ENCODE measurements at places on chromosomes 6 and 20.

DNA sequence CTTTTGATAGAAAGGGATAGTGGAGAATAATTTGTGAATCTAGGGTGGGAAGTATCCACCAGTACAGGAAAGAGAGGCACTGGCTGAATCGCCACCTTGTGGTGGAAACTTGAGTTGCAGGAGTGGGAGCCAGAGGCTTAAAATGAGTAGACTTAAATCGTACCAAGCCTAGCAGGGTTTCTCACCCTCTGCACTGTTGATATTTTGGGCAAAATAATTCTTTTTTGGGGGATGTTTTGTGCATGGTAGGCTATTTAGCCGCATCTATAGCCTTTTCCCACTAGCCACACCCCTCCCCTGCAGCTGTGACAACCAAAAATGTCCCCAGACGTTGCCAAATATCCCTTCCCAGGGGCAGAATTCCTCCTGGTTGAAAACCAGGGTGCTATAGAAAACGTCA lies 119.1 kb downstream of the DHX35 start:
- DNase-seq = peak; percentile 86

DNA sequence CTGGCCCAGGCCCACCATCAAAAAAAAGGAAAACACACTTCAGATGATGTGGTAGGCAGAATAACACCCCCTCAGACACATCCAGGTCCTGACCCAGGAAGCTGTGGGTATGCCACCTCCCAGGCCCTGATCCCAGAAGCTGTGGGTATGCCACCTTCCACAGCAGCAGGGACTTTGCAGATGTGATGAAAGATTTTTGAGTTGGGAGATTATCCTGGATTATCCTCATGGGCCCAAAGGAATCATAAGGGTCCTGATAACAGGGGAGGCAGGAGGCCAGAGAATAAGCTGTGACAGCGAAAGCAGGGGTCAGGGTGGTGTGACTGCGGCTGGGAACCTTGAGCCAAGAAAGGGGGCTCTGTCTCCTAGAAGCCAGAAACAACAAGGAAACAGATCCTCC lies 55.0 kb downstream of the BMP7 start:
- no peak for DNase-seq

GRCh38 chr6:125110056-125110455 lies 43.5 kb upstream of the TPD52L1 start:
- DNase-seq = peak; percentile 21

DNA sequence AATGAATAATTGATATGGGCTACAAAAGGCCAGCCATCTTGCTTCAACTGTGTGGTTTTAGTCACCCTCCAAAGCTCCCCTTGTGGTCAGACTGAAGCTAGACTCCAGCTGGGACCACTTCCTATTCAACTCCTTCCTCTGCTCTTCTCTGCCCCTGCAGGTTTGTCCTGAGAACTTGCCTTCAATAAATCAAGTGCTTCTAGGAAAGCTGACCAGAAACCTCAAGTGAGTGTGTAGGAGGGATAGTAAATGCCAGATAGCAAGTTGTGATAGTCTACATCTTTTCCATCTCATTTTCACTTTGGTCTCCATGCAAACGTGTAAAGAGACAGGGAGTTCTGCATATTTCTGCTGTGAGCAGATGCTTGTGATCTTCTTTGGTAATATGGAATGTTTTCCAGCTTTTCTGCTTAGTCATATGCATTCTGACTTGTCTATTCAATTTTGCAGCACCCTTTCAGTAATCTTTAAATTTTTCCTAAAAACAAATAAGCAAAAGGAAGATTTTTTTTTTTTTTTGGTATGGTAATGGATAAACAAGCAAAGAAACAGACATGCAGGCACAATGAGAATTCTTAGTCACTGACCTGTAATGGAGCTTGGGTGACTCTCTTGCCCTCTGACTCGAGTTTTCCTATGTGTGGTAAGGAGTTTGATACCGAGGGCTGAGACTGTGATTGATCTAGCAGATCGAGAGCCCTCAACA lies 201.3 kb upstream of the BTBD3 start:
- DNase-seq = peak; percentile 94

DNA sequence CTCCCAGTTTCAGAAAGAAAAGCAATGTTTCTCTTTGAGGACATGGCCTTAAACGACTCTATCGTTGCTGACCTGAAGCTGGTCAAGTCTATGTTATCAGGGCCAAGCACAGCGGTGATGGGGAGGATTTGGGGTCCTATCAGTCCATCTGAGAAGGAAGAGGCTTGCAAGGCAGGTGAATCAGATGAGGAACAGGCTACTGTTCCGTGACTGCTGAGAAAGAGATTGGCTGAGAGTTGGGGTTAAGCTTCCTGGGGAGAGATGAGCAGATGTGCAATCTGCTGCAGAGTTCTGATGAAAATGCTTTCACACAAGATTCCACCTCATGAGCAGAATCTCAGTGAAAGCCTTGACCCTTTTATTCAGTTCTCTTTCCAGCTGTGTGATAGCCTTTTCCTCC lies 168.3 kb upstream of the STMND1 start:
- no peak for DNase-seq

GRCh38 chr6:36969240-36969691 lies 14.7 kb downstream of the PI16 start:
- DNase-seq = no peak

GRCh38 chr6:73521351-73521985 lies 636 bp upstream of the EEF1A1 start:
- peak; percentile 94 for DNase-seq

DNA sequence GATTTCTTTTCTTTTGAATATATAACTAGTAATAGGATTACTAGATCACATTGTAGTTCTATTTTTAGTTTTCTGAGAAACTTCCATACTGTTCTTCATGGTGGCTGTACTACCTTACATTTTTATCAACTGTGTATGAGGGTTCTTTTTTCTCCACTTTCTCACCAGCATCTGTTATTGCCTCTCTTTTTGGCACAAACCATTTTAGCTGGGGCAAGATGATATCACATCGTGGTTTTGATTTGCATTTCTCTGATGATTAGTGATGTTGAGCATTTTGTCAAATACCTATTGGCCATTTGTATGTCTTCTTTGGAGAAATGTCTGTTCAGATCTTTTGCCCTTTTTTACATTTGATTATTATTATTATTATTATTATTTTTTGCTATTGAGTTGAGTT lies 86.1 kb upstream of the TCF21 start:
- no peak for DNase-seq

GRCh38 chr6:22073516-22074198 lies 223.2 kb downstream of the PRL start:
- DNase-seq = peak; percentile 15

DNA sequence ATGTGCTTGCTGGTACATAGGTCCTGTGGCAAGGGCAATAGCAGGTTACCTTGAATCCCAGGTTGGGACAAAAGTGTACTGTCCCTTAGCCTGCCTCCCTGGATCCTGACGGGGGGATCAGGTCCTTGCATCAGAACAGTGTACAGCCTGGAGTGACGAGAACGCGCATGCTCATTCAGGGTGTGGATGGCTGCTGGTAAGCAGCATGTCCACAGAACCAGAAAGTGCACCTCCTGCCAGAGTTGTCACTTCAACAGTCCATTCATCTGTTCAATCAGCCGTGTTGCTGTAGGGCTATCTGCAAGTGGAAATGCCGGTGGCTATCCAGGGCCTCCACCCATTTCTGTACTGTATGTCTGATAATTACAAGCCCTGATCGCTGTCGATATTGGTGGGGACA lies 236.3 kb upstream of the SOX4 start:
- no peak for DNase-seq

- peak; percentile 76 for DNase-seq
Measured at GRCh38 chr20:56422076-56422823, 10.2 kb downstream of the CASS4 start.

DNA sequence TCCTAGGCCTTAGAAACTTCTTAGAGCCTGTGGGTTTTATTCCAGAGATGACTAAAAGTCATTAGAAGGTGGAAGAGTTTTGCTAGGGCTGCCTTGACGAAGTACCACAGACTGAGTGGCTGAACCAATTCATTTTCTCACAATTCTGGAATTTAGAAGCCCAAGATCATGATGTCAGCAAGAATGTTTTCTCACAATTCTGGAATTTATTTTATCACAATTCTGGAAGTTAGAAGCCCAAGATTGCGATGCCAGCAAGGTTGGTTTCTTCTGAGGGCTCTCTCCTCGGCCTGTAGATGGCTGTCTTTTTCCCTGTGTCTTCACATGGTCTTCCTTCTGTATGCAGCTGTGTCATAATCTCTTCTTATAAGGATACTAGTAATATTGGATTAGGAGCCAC lies 672.9 kb upstream of the MARCKS start:
- DNase-seq = no peak

DNA sequence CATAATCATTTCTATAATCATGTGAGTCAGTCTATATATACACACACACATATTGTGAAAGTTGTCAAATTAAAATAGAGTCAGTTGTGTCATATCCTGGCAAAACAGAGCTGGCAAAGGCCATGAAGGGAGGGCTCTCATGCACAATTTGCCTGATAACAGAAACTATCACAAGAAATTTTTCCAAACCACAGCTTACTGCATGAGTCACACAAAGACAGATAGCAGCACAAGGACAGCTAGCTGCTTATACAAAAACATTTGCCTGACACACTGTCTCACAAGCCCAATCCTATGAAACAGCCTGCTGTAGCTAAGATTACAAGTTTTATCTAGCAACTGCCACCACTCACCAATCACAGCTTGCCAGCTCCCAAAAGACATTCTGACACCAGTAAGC lies 848.5 kb upstream of the MAN1A1 start:
- peak; percentile 95 for DNase-seq

- DNase-seq = peak; percentile 75
Measured at GRCh38 chr6:116111552-116112528, 11.2 kb downstream of the NT5DC1 start.

- peak; percentile 65 for DNase-seq
Measured at GRCh38 chr6:152748843-152749242, 1.8 kb upstream of the VIP start.

DNA sequence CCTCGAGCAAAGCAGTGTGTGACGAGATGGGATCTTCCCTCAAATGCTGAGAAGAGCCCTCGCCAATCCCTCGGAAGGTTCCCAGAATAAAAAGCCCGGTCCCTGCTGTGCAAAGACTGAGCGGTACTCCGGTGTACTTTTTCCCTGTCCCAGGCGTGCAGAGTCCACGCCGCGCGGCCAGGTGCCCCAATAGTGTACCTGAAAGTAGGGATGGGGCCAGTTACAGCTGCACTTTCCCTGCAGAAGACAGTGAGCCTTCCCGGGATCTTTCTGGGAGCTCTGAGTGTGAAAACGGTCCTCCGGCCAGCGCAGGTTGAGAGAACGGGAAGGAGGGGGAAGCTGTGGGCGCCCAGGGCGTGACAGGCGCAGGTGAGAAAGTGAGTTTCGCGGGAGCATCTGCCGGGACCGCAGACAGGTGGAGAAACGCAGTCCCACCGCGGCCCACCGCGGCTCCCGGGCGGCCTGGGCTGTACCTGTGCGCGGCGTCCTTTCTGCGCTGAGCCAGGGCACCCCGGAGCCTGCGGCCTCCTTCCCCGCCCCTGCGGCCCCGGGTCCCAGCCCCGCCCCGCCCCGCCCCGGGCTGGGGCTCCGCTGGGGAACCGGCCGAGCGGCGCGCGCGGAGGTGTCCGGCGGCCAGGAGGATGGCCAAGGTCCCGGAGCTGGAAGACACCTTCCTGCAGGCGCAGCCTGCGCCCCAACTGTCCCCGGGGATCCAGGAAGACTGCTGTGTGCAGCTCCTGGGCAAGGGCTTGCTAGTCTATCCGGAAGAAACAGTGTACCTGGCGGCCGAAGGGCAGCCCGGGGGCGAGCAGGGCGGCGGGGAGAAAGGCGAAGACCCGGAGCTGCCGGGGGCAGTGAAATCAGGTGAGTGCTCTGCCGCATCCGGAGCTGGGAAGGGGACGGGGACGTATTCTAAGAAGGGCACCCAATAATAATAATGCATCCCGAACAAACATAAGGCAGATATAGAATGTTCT lies at the start of gene RFX6:
Gene RFX6 (plus strand): TSS at position 608 of the 977 bp plus-strand sequence. CDS start 34 bp downstream, at position 642.
- DNase-seq = no peak

GRCh38 chr6:37077905-37078296 lies 72.4 kb downstream of the FGD2 start:
- no peak for DNase-seq

DNA sequence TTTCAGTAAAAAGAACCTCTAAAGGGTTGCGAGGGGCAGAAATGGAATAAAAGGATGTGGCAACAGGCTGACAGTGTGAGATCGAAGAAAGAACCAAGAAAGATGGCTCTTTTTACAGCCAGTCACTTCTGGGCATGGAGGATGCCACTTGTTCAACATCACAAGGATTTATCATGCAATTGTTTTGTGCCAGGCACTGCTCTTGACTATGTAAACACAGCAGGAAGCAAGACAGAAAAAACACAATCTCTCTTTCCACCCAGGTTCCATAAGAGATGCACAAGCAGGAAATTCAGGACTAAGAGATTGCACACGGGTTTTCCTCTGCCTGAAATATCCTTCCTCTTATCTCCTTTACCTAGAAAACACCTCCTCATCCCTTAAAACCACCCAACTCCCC lies 38.0 kb downstream of the FOXA2 start:
- no peak for DNase-seq

DNA sequence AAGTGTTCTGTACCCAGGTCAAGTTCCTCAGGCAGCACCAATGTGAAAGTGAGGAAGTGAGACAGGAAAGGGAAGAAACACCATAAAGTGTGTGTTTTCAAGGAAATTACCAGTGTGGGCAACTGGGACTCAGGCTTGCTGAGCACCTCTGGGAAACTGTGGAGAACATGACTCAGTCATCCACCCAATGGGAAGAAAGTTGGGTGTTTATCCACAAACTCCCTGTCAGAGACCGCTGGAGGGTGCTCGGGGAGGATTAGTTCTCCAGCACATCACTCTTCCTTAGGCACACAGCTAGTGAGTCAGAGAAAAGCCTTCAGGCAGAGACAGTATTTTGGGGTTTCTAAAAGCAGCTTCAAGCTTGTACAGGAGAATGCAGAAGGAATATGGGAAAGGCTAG lies 93.6 kb downstream of the PCSK2 start:
- DNase-seq = no peak

- DNase-seq = no peak
Measured at GRCh38 chr20:59240006-59240405, 60.4 kb upstream of the EDN3 start.

DNA sequence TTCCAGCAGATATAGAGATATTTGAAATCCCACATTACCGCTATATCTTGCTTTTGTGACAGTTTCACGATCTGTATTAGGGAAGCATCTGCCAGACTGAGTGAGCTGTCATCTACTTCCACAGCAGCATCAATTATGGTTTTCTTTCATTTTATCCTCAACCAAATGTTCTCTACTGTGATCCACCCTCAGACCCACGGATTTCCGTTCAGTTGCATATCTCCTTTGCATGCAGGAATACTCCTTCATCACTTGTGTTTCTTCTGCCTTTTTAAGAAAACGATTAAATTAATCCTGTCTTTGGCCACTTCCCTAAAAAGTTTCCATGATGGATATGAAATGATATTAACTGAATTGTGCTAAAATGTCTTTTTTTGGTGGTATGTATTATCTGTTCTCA lies 262.1 kb upstream of the ADGRB3 start:
- peak; percentile 61 for DNase-seq

- no peak for DNase-seq
Measured at GRCh38 chr20:56952258-56953047, 314.0 kb downstream of the BMP7 start.

DNA sequence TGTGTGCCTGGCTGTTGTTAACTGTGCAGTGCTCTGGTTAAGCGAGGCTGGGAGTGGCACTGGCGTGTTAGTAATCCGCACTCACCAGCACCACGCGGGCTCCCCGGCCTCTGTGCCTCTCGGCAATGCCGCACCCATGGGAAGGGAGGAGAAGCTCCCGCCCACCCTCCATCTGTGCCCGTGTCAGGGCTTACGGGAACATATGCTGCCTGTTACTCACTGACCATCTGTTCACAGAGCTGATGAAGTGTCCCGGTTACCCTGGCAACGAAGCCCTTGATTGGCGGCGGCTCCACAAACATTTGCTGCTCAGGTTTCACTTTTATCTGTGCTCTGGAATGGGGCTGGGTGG lies 114.7 kb downstream of the PSMB1 start:
- peak; percentile 49 for DNase-seq
